ENCODE measurements at places on chromosomes 5 and 9. TPM values are rescaled to one million over a fixed set of nuclear protein-coding genes. Genes with fewer than 3 reads are reported as not detected.

ALAD gene
- total RNA-seq, result 14.2 TPM

WDR31 gene
- 0.88 TPM for total RNA-seq

PCDHGA4 gene
- total RNA-seq, result 0.19 TPM

RMRP gene
- total RNA-seq, result 13.4 TPM

SLC25A2 gene
- not detected for total RNA-seq

FYB1 gene
- 19.0 TPM for total RNA-seq

SLC27A4 gene
- total RNA-seq, result 43.0 TPM

CKMT2 gene
- not detected for total RNA-seq

NR4A3 gene
- total RNA-seq, result 3.5 TPM

EGFL7 gene
- 34.7 TPM for total RNA-seq

CCDC127 gene
- total RNA-seq, result 6.0 TPM

SH3PXD2B gene
- total RNA-seq, result 17.8 TPM

PCDHGC5 gene
- 0.02 TPM for total RNA-seq

FGF10 gene
- total RNA-seq, result not detected

BNC2 gene
- 4.2 TPM for total RNA-seq

STKLD1 gene
- total RNA-seq, result 1.4 TPM

CDKN2B-AS1 gene
- total RNA-seq, result not detected
